ENCODE measurements at places on chromosomes 1 and 21.

DNA sequence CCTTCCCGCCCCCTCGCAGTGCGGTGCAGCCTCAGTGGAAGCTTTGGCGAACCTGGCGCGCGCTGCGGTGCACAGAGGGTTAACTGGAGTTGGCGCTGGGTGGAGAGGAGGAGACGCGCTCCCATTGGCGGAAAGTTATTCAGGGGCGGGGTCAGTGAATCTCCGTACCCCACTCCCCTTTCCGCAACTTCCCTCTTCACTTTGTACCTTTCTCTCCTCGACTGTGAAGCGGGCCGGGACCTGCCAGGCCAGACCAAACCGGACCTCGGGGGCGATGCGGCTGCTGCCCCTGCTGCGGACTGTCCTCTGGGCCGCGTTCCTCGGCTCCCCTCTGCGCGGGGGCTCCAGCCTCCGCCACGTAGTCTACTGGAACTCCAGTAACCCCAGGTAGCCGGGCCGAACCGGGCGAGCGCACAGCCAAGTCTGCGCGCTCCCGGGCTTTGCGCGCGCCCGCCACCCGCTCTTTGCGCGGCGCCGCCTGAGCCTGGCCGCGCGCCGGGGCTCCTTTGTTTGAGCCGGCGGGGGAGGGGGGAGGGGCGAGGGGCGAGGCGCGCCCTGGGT lies at the start of gene EFNA4:
TSS of gene EFNA4 (plus strand) at position 191 of the 561 bp plus-strand sequence. CDS start at position 275, 84 bp downstream.
- DNase-seq, result peak; percentile 86

GRCh38 chr1:204348722-204349121 lies 11.0 kb downstream of the PLEKHA6 start:
- DNase-seq, result no peak

DNA sequence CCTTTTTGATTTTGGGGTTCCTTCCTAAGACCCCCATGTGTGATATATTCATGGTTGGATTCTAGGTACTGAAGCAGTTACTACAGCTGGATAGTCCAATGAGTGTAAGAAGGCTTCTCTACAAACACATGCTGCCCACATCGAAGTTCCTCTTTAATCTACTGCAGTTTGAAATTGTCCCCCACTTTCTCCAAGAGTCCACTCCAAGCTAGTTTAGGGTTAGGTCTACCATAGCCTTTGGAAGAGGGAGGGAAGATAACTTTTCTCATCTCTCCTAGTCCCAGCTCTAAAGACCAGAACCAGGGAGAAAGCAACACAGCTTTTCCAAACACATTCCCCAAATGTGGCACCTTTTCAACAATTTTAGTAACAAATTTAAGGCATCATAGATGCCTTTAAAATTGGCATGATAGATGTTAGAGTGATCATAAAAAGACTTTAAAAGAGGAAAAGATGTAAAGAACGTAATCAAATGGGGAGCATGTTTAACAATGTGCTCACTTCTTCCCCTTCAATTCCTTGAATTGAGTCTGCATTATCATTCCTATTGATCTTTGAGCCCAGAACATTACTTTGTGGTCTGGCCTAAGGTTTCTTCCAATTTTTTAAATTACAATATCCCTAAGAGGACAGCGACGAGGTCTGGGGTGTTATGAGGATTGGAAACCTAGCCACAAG lies 1.0 kb upstream of the EXO1 start:
- DNase-seq, result no peak

DNA sequence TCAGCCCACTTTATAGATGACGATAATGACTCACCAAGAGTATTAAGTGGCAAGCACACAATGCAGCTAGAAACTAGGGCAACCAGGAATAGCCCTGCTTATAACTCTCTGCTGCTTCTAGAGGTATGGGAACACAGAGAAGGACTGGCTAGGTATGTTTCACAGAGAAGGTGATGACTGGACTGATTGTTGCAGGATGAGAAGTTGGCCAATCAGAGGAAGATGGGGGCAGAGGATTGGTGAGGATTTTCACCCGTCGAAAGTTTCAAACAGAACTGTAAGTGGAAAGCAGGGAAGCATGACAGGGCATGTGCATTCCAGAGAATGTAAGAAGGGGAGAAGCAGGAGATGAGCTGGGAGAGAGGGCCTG lies 222.4 kb upstream of the JUN start:
- no peak for DNase-seq

- DNase-seq, result no peak
These were observed 102.4 kb upstream of the KRTAP19-8 start for GRCh38 chr21:31140676-31141075.

DNA sequence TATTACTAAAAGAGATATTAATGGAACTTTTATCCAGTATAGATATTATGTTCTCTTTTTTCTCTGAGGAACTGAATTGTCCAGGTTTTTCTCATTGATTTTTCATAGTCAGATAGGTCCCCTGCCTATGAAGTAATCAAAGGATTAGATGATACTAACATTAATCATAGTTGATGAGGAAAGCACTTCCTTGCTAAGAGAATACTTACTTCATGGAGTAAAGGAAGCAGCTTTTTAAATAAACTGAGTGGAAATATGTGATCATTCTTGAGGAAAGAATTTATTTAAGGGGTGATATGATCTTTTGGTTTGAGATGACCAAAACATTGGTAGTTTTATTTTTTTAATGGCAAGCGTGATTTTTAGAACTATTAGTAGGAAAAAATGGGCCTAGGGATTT lies 58.9 kb downstream of the SWT1 start:
- DNase-seq, result no peak

DNA sequence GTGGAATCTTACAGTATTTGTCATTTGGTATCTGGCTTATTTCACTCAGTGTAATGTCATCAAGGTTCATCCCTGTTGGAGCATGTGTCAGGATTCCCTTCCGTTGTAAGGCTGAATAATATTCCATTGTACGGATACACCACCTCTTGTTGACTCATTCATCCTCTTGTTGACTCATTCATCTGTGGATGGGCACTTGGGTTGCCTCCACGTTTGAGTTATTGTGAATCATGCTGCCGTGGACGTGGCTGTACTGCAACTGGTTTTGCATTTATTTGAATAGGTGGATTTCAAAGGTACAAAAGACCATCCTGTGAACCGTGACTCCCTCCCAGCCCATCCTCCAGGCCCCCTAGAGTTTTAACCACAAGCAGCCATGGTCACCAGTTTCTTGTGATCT lies 11.9 kb upstream of the TCP10L start:
- DNase-seq, result no peak

DNA sequence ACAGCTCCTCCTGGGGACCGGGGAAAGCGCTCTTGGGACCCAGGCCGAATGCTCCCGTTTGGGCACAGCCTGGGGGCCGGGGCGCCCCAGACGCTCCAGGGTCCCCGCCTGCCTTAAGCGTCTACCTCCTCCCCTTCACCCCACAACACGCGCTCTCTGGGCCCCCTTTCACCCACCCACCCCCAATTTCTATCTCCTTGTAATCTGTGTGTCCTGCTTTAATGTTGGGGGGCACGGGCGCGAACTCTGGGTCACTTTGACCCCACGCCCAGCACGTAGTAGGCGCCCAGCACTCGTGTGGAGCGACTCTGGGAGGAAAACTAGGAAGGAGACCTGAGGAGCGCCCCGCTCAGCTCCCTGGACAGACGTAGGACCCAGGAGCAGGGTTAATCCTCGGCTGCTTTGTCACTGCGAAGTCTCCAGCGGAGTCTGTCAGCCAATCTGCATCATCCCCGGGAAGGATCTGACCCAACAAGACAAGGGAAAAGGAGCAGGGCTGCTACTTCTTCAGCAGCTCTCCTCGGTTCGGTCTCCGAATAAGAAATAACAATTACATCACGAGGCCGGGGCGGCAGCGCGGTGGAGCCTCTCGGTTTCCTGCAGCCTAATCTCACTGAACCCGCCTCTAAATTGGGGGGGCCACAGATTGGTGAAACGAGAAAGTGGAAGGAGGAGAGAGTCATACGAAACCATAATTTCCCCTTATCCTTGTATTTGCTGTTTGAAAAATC lies 757 bp upstream of the NRIP1 start:
- peak; percentile 80 for DNase-seq
